Activated CD4-positive, alpha-beta T cell treated with anti-CD3 and anti-CD28 coated beads for 24 hours (primary cell): ENCODE measurements at places on chromosomes 2 and 18.

- no peak for DNase-seq
These were observed 95.3 kb upstream of the B3GNT7 start for GRCh38 chr2:231300020-231300721.

GRCh38 chr18:13877157-13877556 is 38.2 kb downstream of the MC2R start:
- no peak for DNase-seq

DNA sequence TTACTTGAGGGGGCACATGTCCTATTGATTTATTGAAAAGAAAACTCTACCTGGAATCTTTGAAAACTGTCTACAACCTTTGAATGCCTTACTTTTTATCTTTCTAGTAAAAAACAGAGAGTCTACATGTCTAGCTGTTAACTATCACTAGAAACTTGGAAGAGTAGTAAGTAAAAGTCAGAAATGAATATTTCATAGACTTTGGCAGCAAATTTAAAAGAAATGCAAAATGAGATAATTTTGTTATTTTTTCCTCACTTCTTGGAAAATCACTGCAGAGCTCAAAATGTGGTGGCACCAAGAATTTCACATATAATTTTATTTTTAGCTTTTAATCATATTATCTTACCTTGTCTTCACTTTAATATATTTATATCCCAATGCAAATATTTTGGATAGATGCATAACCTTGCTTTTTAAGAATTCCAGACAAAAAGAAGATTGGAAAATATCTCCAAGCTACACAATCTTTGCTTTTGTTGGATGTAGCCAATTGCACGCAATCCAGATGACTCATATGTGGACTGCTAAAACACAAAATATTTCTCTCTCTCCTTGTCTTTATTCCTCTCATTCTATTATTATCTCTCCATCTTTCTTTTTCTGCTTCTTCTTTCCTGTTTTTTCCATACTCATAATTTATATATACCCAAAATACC is 92.2 kb upstream of the DSEL start:
- no peak for DNase-seq

- DNase-seq: no peak
These were observed 118.6 kb downstream of the ACVR1 start for GRCh38 chr2:157757500-157757899.

DNA sequence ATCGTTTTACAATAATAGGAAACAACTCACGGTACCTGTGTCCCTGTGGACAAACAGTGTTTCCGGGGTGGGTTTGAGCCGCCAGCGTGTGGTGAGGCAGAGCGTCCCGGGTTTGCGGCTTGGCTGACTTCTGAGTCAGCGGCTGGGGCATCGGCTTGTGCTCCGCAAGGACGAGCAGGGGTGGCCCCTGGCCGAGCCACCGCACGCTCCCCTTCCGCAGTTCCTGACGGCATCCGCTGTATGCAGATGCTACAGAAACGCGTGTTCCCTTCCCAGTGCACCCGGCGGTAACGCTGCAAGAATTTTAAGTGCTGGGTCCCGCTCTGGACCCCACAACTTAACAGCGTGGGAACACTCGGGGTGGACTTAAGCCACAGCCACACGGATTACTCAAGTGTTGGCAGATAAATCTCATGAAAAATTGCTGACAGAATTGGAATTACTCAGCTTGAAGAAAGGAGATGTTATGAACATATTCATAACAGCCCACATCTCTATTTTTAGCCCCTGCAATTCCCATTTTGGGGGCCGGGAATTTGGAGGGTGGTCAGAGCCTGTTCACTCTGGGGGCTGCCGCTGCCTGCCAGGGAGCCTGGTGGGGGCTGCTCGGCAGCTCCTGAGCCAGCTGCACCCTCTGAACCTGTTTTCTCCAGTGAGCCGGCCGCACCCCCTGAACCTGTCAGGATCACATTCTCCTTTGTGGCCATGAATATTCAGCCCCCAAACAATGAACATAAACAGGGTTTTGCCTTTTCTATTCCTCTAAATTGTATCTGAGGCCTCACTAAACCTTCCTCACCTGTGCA is 12.6 kb upstream of the KCNG2 start:
- DNase-seq: no peak

GRCh38 chr2:159399716-159400415 is 113.4 kb upstream of the WDSUB1 start:
- no peak for DNase-seq

DNA sequence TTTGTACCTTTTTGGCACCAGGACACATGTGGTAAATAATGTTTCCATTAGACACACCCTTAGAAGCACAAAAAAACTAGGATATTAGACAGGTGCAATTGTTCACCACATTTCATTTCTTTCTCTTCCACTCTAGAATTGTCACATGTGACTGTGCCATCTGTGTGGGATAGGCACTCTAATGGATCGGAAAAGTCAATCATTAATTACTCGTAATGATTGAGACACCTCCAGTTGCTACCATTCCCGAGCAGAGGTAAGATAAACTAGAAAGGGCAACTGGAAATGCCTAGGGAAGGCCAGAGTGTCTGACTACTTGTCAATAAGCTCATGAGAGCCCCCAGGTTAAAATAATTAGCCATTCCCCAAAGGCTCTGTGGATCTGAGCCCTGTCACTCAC is 59.9 kb downstream of the METTL4 start:
- DNase-seq: no peak

- no peak for DNase-seq
These were observed 145.1 kb upstream of the CDH19 start for GRCh38 chr18:66749030-66749429.

DNA sequence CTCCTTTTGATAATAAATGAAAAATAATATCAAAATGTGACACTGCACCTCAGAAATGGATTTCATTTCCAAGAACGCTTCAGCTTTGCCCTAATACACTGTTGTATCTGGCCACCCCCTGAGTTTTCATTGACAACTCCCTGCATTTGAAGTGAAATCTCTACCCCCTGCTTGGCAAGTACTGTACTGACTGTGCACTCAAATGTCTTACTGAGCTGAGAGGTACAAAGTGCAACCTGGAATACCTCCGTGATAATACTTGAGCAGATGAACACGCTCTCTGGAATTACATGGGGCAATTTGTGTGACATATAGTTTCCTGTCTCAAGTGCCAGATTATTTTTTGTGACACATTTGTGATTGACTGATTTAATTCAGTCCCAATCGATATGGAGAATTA is 231.1 kb downstream of the LRP1B start:
- no peak for DNase-seq

GRCh38 chr2:18548621-18549020 is 11.8 kb downstream of the RDH14 start:
- DNase-seq: no peak

- no peak for DNase-seq
These were observed 222.8 kb downstream of the SUCLG1 start for GRCh38 chr2:84236288-84236687.

DNA sequence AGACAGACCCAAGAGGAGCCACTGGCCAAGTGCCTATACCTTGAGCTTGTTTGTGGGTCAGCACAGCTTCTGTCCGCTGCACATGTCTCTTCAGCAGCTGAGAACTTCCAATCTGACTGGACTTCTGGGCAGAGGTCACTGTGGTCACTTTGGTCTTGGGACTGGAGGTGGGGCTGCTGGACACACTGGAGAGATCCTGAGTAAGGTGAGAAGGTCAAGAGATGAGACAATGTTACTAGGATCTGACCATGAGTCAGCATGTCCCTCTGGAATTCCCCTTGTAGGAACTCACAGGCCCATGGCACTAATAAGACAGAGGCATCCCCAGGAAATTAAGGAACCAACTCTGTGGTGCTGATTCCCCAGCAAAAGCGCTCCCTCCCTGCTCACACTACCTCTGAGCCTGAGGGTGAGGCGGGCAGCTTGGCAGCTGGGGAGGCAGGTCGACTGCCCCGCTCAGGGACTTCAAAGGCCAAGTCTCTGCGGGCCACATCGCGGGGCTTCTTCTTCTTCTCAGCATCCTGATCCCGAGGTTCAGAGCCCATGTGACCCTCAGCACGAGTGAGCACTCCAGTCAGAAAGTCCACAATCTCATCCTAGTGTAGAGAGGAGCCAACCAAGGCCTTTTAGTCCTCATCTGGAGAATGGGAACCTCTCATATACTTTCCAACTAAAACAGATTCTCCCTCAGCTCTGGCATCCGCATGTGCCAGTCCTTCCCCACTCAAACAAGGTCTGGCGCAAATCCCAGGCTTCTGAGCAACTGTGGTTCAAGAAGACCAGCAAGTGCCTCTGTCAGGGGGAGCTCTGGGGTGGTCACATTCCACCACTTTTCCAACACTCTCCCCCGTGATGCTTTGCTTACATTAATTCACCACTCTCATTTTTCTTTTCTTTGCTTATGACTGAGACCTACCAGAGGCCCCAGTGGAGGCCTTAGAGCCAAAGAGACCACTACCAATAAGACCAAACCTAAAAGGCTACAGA is 29.4 kb downstream of the KANSL3 start:
- no peak for DNase-seq

DNA sequence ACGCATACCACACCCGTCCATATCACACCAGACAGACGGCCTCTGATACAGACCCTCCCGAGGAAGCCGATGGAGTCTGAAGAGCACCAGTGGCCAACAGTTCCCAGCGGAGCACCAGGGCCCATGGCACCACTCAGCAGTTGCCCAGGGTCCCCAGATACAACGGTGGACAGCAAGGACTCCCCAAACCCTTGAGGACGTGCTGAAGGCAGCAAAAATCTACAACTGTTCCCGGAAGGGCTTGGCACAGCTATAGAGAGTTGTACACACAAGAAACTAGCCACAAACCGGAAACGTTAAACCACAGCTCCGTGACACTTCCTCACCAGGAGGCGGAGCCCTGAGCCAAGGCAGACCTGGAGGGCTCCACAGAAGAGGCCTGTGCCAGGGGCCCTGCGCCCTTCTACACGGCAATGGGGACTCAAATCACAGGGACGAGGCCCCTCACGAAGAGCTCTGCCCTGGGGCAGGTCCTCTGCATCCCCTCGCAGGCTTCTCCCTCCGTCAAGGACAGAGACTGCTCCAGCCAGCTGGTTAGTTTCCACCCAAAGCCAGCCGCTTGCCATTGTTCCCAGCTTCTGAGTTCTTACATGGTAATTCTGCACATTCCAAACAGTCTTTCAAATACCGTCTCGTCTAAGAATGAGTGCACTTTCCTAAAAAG is 133.4 kb downstream of the HDAC4 start:
- DNase-seq: peak; percentile 78

DNA sequence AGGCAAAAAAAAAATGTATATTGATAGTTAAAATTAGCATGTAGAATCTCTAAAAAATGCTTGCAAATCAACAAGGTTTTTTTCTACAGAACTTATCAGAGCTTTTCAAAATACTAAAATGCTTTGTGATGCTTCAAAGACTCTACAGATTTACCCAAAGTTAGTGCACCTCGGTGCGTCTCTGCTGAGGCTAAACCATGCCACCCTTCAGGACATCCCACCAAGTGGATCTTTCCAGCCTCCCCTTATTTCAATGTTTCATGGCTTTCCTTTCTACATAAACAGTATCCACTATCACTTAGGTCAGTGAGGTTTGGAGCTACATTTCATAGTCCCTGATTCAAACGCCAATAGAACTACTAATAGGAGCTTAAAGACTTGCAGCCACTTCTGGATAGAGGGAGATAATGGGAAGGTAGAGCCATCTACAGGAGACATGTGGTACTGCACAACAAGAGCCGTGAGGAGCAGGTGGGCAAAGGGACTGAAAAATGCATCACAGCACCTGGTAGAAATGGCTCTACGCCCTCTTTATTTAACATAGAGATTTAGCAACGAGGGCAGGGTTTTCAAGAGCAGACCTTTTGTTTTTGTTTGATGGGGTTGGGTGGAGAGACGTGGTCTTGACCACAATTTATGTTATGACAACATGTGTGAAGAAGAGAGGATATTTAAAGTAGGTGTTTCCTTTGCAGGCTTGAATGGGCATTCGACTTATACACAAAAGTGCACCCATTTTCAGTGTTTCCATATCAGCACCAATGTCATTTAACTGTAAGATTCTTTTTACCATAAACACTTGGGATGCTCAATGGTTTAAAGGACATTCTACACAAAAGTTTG is 56.1 kb upstream of the SLC35G4 start:
- DNase-seq: no peak

DNA sequence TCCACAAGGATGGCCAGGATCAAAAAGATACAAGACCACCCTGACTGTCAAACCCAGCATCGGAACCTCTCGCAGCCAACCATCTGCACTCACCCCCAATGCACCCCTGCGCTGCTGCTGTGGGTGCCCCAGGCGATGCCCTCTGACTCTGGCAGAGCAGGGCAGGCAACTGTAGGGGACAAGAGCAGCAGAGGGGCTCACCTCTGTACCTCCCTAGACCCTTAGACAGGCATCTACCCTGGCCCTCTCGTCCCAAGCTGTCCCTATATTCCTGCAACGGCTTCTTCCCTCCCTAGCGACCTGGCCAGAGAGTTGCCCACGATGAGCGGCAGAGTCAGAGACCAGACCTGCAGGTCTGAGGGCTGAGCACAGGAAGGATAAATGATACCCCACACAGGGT is 128.2 kb downstream of the HDAC4 start:
- no peak for DNase-seq

GRCh38 chr2:143476336-143477087 is 347.3 kb downstream of the ARHGAP15 start:
- no peak for DNase-seq

DNA sequence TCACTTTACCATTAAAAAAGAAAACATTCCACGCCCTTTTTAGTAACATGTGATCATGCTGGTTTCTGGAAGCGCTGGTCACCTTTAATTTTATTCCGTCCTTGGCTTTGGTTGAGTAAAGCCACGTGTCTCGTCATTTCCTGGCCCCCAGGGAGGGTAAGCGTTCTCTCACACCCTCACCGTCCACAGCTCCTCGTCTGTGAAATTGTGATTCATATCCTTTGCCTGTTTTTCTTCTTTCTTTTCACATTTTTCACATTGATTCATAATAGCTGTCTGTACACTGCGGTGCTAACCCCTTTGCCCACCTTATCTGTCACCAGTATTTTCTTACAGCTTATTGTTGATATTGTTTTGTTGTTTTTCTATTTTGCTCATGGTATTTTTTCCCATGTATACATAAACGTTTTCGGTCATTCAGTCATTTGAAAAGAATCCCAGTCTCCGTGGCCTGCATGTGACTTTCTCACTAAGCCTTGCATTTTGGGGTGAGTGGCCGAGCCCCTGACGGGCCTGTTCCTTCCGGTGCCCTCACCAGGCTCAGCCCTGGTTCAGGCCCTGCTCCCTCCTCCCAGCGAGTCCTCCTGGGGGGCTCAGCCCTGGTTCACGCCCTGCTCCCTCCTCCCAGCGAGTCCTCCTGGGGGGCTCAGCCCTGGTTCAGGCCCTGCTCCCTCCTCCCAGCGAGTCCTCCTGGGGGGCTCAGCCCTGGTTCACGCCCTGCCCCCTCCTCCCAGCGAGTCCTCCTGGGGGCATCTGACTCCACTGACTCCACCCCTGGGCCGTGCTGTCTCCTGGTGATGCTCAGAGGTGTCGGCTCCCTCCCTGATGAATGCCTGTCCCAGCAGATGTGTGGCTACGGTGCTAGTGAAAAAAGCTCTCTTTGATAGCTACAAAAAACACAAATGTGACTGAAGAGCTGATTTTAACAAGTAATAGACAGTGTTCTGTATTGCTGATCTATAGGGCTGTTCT is 249.7 kb upstream of the PXDN start:
- no peak for DNase-seq
